ENCODE measurements at places on chromosomes 3 and 15. TPM values are rescaled to one million over a fixed set of nuclear protein-coding genes. Genes with fewer than 3 reads are reported as not detected.

GOLGA6D gene
- total RNA-seq = not detected

COL8A1 gene
- total RNA-seq = 24.2 TPM

- H3K36me3 ChIP-seq = peaks cover 58% of the 10 kb centered on the region
- no peak for DNase-seq
- no peak overlapping the region for H3K4me3 ChIP-seq
- no peaks in the 10 kb centered on the region for H3K27me3 ChIP-seq
- H3K4me1 ChIP-seq = no peaks in the 10 kb centered on the region
These were observed 6.4 kb downstream of the WDR5B start for GRCh38 chr3:122409446-122409845.

- no peak overlapping the region for H3K4me3 ChIP-seq
- no peaks in the 10 kb centered on the region for H3K4me1 ChIP-seq
- no peaks in the 10 kb centered on the region for H3K36me3 ChIP-seq
- DNase-seq = no peak
- H3K27me3 ChIP-seq = no peaks in the 10 kb centered on the region
- no peak overlapping the region for H3K27ac ChIP-seq
These were observed 170.4 kb upstream of the LRRN1 start for GRCh38 chr3:3628676-3629328.

GRCh38 chr15:67097930-67098740, 32.7 kb downstream of the SMAD3 start:
- H3K27ac ChIP-seq = no peak overlapping the region
- peaks cover 2% of the 10 kb centered on the region for H3K4me1 ChIP-seq
- H3K36me3 ChIP-seq = no peaks in the 10 kb centered on the region
- no peak for DNase-seq
